ENCODE measurements at places on chromosomes 2 and 18. TPM values are rescaled to one million over a fixed set of nuclear protein-coding genes. Genes with fewer than 3 reads are reported as not detected.

TUBA3D gene
- total RNA-seq, result 8.0 TPM

AMER3 gene
- not detected for total RNA-seq

CBLN2 gene
- total RNA-seq, result not detected

DNA sequence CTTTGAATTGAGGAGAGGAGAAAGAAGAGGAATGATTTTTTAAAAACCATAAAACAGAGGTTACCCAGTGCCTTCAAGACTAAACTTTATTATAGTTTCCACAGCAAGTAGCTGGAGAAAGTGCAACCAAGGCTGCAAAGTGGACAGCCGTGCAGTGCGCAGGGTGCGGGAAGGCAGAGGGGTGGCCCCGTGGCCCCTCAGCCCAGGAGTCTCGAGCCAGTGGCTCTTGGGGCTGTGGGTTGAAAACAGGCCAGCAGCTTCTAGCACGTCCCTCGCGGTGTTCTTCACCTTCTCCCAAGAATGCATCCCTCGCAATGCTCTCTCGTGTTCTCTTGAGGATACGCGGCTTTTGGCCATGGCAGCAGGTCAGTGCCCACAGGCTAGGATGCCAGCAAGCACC is 28.5 kb upstream of the ALKAL2 start:
- DNase-seq, result no peak
- no peaks in the 10 kb centered on the region for H3K27me3 ChIP-seq
- H3K36me3 ChIP-seq, result no peaks in the 10 kb centered on the region
- H3K4me1 ChIP-seq, result no peaks in the 10 kb centered on the region
- H3K4me3 ChIP-seq, result no peak overlapping the region

DNA sequence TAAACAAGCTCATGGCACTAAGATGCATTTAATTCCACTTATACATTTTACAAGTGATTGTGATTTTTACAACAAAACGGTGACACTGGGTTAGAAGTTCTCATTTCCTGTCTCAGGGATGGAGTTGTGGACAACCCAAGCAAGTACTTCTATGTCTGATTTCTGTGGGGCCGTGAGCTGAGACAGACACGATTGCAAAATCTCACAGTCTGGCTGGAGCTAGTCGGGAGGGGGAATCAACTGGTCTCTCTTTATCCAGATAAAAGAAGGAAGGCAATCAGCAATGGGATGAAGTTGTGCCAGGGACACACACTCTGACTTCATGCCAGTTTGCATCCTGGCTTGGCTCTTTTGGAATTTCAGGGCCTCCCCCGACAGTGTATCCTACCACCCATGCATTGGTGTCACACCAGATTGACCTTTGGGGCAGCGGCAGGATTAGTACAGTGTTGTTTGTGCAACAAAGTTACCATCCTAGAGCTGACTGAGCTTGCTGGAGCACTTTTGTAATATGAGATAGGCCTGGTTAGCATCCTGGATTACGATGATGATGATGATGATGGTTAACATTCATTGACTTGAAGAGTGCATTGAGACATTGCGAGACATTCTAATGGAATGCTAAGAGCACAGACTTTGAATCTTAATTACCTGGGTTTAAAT is 98.8 kb downstream of the CTAGE1 start:
- H3K4me1 ChIP-seq, result no peaks in the 10 kb centered on the region
- H3K27me3 ChIP-seq, result no peaks in the 10 kb centered on the region
- no peak overlapping the region for H3K4me3 ChIP-seq
- H3K36me3 ChIP-seq, result no peaks in the 10 kb centered on the region
- H3K27ac ChIP-seq, result no peak overlapping the region

DNA sequence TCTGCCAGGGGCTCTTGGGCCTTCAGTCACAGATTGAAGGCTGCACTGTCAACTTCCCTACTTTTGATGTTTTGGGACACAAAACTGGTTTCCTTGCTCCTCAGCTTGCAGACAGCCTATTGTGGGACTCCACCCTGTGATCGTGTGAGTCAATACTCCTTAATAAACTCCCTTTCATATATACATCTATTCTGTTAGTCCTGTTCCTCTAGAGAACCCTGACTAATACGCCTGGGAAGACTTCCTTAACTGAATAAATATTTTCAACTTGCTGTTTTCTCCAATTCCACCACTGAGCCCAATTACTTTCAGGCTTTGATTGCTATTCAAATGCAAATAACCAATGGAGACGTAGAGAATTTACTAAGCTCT is 61.4 kb upstream of the CCDC195 start:
- no peaks in the 10 kb centered on the region for H3K36me3 ChIP-seq
- H3K4me1 ChIP-seq, result no peaks in the 10 kb centered on the region
- H3K27me3 ChIP-seq, result no peaks in the 10 kb centered on the region
- DNase-seq, result no peak
- no peak overlapping the region for H3K4me3 ChIP-seq

- peak overlapping the region; percentile 82 for H3K27ac ChIP-seq
- no peaks in the 10 kb centered on the region for H3K27me3 ChIP-seq
- peak overlapping the region; percentile 74 for H3K4me3 ChIP-seq
- DNase-seq, result no peak
- H3K36me3 ChIP-seq, result no peaks in the 10 kb centered on the region
- H3K4me1 ChIP-seq, result no peaks in the 10 kb centered on the region
Measured at GRCh38 chr2:216497382-216498069, 1.1 kb upstream of the RPL37A start.

DNA sequence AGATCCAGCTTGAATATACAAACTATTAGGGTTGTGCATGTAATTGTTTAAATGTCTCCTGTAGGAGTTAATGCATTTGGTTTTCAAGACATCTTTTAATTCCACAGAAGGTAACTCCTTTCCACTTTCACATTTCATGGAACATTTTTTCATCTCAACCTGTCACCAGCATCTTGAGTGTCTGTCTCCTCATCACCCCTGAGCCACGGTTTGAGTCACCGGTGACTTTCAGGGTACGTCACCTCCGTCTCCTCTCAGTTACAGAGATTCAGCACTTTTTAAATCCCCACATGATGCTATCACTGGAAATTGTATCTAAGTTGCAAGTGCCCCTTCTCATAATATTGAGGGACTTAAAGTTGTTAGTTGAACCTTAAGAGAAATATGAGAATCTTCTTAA is 25.3 kb downstream of the GPR55 start:
- no peak overlapping the region for H3K27ac ChIP-seq
- DNase-seq, result no peak
- no peaks in the 10 kb centered on the region for H3K4me1 ChIP-seq
- no peak overlapping the region for H3K4me3 ChIP-seq
- no peaks in the 10 kb centered on the region for H3K36me3 ChIP-seq

GRCh38 chr2:84912984-84913383 is 7.5 kb downstream of the TMSB10 start:
- no peaks in the 10 kb centered on the region for H3K27me3 ChIP-seq
- no peaks in the 10 kb centered on the region for H3K4me1 ChIP-seq
- H3K36me3 ChIP-seq, result no peaks in the 10 kb centered on the region
- no peak overlapping the region for H3K4me3 ChIP-seq
- DNase-seq, result no peak
